ENCODE measurements at places on chromosomes 4 and X.

DNA sequence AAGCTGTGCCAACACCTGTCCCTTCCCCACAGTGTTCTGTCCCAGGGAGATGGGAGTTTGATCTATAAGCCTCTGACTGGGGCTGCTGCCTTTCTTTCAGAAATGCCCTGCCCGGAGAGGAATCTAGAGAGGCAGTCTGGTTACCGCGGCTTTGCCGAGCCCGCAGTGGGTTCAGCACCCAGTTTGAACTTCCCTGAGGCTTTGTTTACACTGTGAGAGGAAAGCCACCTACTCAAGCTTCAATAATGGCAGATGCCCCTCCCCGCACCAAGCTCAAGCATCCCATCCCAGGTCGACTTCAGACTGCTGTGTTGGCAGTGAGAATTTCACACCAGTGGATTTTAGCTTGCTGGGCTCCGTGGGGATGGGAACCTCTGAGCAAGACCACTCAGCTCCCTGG, 33.3 kb upstream of the ARSJ start:
- no peak for DNase-seq

DNA sequence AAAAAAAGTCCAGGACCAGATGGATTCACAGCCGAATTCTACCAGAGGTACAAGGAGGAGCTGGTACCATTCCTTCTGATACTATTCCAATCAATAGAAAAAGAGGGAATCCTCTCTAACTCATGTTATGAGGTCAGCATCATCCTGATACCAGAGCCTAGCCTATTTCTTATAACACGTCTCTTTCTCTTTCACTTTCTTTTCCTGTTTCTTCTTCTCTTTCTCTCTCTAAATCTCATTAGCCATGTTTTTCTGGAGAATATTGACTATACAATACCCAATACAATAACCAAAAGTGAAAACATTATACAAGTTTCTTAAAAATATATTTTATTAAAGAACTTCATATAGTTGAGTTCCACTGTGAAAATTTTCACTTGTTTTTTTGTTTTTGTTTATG, 1154.9 kb upstream of the PCDH7 start:
- no peak for DNase-seq

- DNase-seq = no peak
Measured at GRCh38 chr4:98452091-98452490, 190.9 kb downstream of the RAP1GDS1 start.

DNA sequence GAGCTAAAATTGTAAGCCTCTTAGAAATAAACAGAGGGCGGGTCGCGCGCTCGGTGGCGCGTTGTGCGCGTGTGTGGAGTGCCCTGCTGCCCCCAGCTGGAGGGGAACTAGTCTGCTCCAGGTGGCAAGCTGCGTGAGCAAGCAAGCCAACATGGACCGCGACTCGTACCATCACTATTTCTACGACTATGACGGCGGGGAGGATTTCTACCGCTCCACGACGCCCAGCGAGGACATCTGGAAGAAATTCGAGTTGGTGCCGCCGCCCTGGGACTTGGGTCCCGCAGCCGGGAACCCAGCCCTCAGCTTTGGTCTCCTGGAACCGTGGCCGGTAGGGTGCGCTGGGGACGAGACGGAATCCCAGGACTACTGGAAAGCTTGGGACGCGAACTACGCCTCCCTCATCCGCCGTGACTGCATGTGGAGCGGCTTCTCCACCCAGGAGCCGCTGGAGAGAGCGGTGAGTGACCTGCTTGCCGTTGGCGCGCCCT, 66.1 kb downstream of the DNAAF6 start:
- no peak for DNase-seq

DNA sequence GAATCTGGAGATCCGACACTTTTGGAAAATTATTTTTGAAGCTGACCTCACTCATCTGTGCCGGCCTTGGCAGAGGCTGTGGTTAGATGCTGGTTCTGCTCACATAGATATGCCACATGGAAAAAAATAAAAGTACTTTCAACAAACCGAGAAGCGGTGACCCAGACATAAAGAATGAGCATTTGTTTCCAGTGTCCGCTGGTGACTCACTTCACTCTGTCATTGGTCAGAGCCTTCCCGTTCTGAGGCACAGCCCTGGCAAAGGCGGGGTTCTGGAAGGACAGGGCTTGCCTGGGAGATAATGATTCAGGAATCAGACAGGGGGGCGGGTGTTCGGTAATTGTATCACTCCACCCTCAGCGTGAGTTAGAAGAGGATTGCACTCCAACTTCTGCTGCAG, 172.4 kb upstream of the MXRA5 start:
- no peak for DNase-seq

DNA sequence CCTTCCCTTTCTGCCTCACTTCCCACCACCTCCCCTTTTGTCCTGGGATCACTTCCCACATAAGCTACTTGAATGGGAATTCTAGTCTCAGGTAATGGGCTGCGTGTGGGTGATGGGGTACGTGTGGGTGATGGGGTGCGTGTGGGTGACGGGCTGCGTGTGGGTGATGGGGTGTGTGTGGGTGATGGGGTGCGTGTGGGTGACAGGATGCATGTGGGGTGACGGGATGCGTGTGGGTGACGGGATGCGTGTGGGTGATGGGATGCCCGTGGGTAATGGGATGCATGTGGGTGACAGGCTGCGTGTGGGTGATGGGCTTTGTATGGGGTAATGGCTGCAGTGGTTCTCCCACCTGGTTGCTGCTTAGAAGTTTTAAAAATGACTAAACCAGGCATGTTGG, 43.6 kb downstream of the EVC2 start:
- DNase-seq = no peak

DNA sequence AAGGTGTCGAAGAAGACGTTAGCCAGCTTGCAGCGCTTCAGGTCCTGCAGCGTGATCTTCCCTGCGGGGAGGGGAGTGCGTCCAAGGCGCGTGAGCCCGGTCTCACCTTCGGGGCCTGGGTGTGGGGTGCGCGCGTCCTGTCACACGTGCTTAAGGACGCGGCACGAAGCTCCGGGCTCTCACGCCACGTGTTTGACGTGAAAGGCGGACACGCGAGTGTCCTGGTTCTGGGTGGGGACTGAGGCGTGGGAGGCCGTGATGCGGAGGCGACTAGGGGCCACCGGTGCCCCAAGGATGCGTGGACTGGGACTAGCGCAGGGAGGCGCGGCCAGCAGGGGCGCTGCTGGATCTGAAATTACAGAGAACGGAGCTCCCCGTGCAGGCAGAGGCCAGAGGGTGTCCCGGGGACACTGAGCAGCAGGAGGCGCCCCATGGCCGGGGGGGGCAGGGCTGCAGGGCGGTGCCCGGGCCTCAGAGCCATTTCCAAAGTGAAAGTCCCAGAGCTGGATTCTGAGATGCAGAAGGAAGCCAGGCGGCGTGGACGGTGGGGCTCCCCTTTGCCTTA, 20.3 kb upstream of the GTPBP6 start:
- DNase-seq = no peak

- DNase-seq = no peak
Measured at GRCh38 chr4:112119353-112119783, 25.9 kb upstream of the FAM241A start.
